ENCODE measurements at places on chromosomes 3 and 15. TPM values are rescaled to one million over a fixed set of nuclear protein-coding genes. Genes with fewer than 3 reads are reported as not detected.

NME9 gene
- not detected for total RNA-seq

SLC24A1 gene
- total RNA-seq, result 4.3 TPM

MASP1 gene
- not detected for total RNA-seq

DNA sequence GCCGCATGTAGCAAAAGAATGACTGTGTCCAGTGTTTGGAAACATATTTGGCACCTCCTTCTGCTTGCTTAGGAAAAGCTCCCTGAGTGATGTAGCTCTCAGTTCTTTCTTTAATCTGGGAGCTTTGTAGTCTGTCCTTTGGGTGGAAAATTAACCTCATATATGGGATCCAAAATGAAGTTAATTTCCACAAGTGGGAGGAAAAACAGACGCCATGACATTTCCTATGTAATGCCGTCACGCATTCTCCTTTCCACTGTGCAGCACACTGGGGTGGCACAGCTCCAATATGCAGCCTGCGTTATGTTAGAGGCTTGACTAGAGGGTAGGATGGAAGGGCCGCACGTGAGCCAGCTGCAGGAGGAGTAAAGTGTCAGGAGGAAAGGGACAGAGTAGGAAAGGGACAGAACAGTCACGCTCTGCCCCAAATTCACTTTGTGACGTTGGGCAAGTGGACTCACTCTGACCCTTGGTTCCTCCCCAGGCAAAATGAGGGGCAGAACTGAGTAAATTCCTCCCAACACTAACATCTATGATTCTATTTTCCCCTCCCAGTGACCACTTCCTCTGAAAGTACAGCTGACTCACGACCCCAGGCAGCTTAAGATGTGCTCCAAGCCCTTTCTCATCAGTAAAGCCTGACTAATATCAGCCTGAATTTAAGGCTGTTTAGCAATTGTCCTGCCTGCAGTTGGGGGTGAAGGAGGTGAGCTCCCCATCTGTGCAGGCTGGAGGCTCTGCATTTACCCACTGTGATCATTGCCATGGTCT, 176.5 kb upstream of the PFN2 start:
- peaks cover 15% of the 10 kb centered on the region for H3K27me3 ChIP-seq
- no peak overlapping the region for H3K4me3 ChIP-seq
- H3K4me1 ChIP-seq, result peaks cover 2% of the 10 kb centered on the region
- H3K27ac ChIP-seq, result no peak overlapping the region
- DNase-seq, result no peak

- peak; percentile 40 for DNase-seq
- peak overlapping the region; percentile 76 for H3K4me3 ChIP-seq
- peak overlapping the region; percentile 95 for H3K27ac ChIP-seq
- peaks cover 16% of the 10 kb centered on the region for H3K36me3 ChIP-seq
These were observed 2.9 kb upstream of the USP3 start for GRCh38 chr15:63501256-63502089.

DNA sequence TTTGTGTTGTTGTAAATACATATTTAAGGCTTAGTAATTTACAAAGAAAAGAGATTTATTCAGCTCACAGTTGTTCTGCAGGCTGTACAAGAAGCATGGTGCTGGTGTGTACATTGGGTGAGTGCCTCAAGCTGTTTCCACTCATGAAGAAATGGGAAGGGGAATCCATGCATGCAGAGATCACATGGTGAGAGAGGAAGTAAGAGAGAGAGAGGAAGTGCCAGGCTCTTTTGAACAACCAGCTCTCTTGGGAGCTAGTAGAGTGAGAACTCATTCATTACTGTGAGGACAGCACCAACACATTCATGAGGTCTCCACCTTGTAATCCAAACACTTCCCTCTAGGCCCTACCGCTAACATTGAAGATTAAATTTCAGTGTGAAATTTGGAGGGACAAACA, 909.2 kb downstream of the NSUN3 start:
- no peaks in the 10 kb centered on the region for H3K27me3 ChIP-seq
- no peak for DNase-seq
- no peaks in the 10 kb centered on the region for H3K4me1 ChIP-seq
- no peak overlapping the region for H3K27ac ChIP-seq
- no peaks in the 10 kb centered on the region for H3K36me3 ChIP-seq

DNA sequence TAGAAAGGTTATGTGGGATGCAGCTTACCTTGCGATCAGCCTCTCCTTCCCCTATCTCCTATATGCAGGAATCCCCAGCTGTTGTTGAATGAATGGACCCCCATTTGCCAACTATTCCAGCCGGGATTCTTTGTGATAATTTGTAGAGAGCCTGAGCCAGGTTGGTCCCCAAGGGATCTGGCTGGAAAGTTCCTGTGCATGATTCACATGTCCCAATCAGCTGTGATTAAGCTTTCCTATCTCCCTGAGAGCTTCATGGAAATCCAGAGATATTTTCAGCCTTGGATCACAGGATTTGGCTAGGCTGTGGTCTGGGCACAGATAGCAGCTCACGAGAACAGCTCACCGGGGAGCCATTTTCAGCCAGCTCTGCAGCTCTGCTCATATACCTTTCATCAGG, 76.7 kb downstream of the ARNT2 start:
- DNase-seq, result no peak
- no peaks in the 10 kb centered on the region for H3K36me3 ChIP-seq
- H3K27me3 ChIP-seq, result no peaks in the 10 kb centered on the region
- H3K4me1 ChIP-seq, result no peaks in the 10 kb centered on the region

DNA sequence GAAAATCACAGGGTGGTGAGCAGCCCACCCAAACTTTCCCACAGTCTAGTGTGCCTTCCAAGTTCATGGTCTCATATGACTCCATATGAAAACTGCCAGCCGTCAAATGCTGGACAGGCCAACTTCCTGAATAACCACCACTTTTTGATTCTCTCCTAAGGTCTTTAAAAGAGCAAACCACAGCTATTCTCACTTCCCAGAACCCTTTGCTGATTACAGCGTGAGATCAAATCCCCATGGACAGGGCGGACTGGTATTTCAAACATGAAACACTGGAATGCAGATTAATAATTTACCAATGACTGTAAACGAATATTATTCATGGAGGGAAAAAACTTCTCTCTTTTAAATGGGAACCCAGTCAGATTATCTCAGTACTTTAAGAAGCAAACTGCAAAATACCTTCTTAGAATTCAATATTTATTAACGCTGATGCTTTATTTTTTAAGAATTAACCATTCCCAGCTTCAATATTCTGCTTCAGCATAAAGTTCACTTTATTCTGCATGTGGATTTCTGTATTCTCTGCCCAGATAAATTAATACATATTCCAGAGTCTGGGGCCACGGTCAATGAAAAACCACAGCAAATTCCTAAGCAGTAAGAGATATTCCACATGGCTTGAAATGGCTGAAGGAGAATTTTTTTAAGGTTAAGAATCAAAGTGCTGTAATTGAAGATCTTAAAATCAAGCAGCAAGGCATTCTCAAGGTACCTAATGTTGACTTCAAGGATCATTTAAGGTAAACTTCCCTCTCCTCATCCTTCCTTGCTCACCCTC, 42.9 kb downstream of the MYO1E start:
- no peaks in the 10 kb centered on the region for H3K36me3 ChIP-seq
- H3K4me3 ChIP-seq, result no peak overlapping the region
- peaks cover 29% of the 10 kb centered on the region for H3K27me3 ChIP-seq
- peaks cover 6% of the 10 kb centered on the region for H3K4me1 ChIP-seq
- no peak overlapping the region for H3K27ac ChIP-seq
- DNase-seq, result no peak

- no peak overlapping the region for H3K4me3 ChIP-seq
- no peaks in the 10 kb centered on the region for H3K27me3 ChIP-seq
- peak overlapping the region; percentile 47 for H3K27ac ChIP-seq
- DNase-seq, result peak; percentile 8
- H3K36me3 ChIP-seq, result peaks cover 12% of the 10 kb centered on the region
These were observed 1058.7 kb downstream of the FHIT start for GRCh38 chr3:60192297-60193114.

DNA sequence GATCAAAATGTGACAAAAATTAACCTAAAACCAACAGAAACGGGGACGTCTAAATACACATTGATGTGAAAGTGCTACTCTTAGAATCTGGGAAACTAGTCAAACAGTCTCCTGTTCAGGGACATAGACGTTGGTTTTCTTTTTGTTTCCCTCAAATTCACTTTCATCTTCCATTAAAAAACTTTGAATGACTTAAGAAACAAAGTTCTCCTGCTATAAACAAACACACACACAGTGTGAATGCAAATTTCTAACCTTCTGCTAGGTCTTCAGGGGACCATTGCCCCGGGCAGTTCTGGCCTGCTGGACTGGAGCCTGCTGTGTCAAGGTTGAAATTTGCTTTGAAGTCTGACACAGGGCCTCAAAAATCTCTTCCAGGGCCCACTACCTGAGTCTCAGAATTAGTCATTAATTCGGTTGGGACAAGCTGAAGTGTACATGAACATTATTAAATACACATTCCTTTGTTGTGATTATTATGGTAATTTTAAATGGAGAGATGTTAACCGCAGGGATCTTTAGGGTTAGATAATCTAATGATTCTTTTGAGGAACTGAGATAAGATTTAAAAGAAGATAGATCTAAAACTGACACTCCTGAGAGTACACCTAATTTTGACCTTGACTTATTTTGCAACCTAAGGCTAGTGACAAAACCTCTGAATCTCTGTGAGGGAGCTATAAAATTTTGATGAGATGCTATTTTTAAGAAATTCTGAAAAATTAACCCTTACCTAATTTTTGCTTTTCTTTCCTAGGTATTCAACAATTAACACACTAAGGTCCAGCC, 1260.4 kb downstream of the ROBO1 start:
- no peaks in the 10 kb centered on the region for H3K4me1 ChIP-seq
- no peak overlapping the region for H3K27ac ChIP-seq
- no peak for DNase-seq
- H3K4me3 ChIP-seq, result no peak overlapping the region
- H3K27me3 ChIP-seq, result no peaks in the 10 kb centered on the region
- no peaks in the 10 kb centered on the region for H3K36me3 ChIP-seq

DNA sequence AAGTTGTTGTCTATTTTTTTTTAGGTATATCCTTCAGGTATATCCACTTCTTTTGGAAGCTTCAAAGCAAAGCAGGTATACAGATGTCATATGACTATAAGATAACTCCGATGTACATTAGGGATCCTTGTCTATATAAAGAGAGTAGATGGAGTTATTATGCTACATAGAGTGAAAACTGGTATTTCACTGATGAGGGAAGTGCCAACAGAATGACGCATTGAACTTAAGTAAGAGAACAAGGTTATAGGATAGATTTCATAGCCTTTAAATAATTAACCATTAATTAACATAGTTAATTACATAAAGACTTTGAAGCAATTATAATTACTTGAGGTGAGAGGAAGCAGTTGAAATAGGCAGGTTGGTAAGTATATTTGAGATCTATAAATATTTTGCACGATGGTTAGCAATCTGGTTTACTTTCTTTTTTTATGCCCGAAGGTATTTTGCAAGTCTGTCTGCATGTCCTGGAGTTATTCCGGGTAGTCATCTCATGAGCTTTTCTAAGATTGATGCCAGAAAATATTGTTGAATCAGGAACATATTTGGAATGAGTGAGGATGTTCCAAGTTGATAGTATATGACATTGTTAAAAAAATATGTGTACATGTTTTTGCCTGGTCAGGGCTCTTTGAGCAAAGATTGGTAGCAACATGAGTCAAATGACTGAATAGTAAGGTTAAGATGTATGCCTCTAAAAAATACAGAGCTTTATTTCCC, 299.5 kb upstream of the KCNMB2 start:
- no peak overlapping the region for H3K27ac ChIP-seq
- H3K36me3 ChIP-seq, result no peaks in the 10 kb centered on the region
- no peak overlapping the region for H3K4me3 ChIP-seq
- DNase-seq, result no peak
- H3K4me1 ChIP-seq, result no peaks in the 10 kb centered on the region

DNA sequence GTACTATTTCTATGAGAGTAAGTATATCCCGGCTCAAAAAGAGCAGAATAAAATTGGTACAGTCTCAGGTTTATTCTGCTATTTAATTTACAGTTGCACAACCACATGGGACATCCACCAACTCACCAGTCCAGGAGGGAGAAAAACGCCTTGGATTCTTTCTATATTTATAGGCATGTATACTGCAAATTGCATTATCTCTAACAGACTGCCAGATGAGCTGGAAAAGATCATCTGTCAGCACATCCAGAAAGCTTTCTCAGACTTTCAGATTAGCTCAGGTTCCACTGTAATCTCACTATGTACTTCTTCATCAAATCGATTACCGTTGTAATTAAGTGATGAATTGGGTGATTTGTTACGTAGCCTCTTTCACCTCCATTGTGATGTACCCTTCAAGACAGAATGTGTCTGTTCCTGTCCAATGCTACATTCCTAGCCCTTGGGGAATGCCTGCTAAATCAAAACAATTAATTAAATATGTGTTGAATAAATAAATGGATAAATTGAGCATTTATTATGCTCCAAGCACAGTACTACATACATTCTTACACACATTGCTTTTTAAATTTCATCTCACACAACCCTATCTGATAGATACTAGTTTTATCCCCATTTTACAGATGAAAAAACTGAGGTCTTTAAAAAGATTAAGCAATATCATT, 38.1 kb upstream of the TMC3 start:
- no peak for DNase-seq
- no peak overlapping the region for H3K4me3 ChIP-seq
- peaks cover 5% of the 10 kb centered on the region for H3K27me3 ChIP-seq
- no peak overlapping the region for H3K27ac ChIP-seq
- H3K36me3 ChIP-seq, result no peaks in the 10 kb centered on the region
- H3K4me1 ChIP-seq, result peaks cover 23% of the 10 kb centered on the region

DNA sequence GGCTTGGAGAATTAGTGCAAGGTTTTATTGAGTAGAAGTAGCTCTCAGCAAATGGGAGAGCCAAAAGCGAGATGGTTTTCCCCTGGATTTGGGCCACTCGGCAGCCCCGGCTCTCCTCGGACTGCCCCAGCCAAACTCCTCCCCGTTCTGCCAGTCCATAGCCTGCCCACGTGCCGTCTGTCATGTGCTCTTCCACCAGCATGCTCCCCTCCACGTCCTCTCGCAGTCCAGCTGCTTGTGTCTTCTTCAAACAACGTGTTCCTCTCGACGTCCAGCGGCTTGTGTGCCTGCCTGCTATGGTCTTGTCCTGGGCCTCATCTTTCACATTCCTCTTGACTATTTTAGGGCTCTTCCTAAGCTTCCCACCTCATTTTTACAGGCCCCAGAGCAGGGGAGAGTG, 16.7 kb upstream of the SECISBP2L start:
- H3K4me3 ChIP-seq, result no peak overlapping the region
- no peaks in the 10 kb centered on the region for H3K36me3 ChIP-seq
- no peaks in the 10 kb centered on the region for H3K27me3 ChIP-seq
- no peak overlapping the region for H3K27ac ChIP-seq
- DNase-seq, result no peak
- peaks cover 13% of the 10 kb centered on the region for H3K4me1 ChIP-seq

DNA sequence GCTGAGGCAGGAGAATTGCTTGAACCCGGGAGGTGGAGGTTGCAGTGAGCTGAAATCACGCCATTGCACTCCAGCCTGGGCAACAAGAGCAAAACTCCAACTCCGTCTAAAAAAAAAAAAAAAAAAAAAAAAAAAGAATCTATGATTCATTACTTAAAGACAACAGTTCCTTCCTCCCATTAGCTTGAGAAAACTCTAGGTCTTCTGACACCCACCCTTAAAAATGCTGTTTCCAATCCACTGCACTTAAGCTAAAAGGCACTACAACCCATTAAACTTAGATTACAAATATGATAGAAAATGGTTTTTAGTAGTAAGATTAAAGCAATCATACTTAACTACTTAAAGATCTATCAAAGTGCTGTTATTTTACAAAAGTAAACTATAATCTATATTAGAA, 40.0 kb upstream of the BHLHE40 start:
- DNase-seq, result no peak
- H3K4me3 ChIP-seq, result no peak overlapping the region
- peaks cover 4% of the 10 kb centered on the region for H3K36me3 ChIP-seq
- no peak overlapping the region for H3K27ac ChIP-seq
- peaks cover 4% of the 10 kb centered on the region for H3K27me3 ChIP-seq

- H3K4me3 ChIP-seq, result no peak overlapping the region
- peaks cover 51% of the 10 kb centered on the region for H3K36me3 ChIP-seq
- DNase-seq, result no peak
- H3K27me3 ChIP-seq, result no peaks in the 10 kb centered on the region
These were observed 56.5 kb downstream of the YEATS2 start for GRCh38 chr3:183754052-183754451.
